ENCODE measurements at places on chromosomes 6 and 20.

DNA sequence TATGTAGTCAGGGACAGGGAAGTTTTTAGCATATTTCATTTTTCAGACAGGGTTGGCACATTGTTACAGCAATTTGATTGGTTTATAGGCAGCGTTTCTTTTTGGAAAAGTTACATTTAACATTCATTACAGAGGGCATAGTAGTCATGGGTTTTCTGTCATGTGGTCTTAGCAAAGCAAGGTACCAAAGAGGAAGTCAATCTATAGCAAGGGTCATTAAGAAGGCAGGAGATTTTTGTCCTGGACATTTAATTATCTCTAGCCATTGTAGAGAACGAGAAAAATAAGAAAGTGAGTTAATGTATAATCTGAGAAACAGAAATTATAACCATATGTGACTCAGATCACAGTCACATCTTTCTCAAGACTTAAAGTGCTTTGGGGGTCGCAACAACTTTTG lies 47.4 kb downstream of the TPD52L1 start:
- no peak for DNase-seq

- no peak for DNase-seq
Observed at GRCh38 chr20:19211661-19212468, 577 bp upstream of the SLC24A3 start.

DNA sequence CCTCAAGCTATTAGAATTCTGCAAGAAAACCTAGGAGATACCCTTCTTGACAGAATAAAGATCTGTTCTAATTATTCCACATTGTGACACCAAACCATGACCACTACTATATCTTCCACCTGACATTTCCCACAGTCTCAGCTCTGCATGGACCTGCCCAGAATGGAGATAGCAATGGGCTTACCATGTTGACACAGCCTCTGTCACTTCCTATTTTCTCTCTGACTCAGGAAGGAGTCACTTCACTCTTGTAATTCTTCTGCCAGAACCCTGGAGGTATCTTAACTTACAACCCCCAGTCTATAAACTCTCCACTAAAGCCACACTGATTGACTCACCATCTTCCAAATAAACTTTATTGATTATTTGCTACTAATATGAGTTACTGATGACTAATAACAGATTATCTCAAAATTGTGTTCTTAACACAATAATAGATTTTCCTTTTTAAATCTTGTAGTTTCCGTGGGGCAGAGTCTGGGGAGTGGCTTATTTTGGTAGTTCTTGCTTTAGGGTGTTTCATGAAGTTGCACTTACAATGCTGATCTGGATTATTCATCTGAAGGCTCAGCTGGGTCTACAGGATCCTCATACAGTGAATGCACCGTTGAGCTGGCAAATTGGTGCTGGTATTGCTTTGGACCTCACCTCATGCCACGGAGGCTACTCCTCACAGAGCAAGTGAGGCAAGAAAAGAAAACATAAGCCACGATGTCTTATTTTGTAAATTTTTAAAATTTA lies 869.9 kb downstream of the KIF16B start:
- no peak for DNase-seq

- no peak for DNase-seq
Observed at GRCh38 chr20:2922957-2923356, 49.7 kb downstream of the PTPRA start.

DNA sequence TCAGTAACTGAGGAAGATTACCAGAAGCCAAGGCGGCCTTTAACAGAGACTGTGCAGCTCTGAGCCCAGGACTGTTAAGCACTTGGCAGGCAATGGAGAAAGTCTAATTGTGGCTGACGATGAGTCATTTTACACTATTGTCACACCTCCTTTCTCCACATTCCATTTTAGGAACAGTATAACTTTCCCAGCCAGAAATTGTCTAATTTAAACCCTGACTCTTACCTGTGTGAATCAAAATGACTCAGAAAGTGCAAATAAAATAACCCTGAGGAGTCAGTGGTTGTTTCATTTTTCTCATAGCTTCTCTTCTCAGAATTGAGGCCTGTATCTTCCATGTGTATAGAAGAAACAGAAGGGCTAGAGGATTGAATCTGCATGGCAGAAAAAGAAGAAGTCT lies 40.0 kb upstream of the OPN5 start:
- DNase-seq: no peak

GRCh38 chr20:62596486-62596885 lies 45.8 kb upstream of the SLCO4A1 start:
- DNase-seq: no peak

GRCh38 chr6:158817728-158818580 lies 1.2 kb downstream of the EZR start:
- no peak for DNase-seq

GRCh38 chr20:36082315-36082915 lies 72.1 kb upstream of the EPB41L1 start:
- no peak for DNase-seq

GRCh38 chr20:31788578-31788977 lies 30.6 kb upstream of the MYLK2 start:
- no peak for DNase-seq

- no peak for DNase-seq
Observed at GRCh38 chr6:55518529-55519060, 60.4 kb downstream of the HMGCLL1 start.

- DNase-seq: no peak
Observed at GRCh38 chr6:169638915-169639314, 62.9 kb downstream of the WDR27 start.

DNA sequence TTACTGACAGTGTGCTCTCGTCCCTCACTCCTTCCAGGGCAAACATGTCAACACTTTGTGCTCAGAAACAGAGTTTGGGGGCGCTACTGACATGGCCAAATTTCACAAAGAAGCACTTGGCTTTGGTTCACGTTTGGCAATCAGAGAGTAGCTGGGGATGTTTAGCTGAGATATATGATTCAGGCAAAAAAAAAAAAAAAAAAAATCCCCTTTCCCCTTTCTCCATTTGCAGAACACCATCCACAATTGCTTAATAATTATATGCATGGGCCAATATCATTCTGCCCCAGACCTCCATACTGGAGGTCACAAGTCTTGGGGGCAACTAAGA lies 128.4 kb upstream of the ADGRF1 start:
- no peak for DNase-seq

GRCh38 chr6:33013608-33014007 lies 4.2 kb upstream of the HLA-DOA start:
- no peak for DNase-seq

GRCh38 chr6:7919871-7920270 lies 9.3 kb upstream of the TXNDC5 start:
- no peak for DNase-seq

DNA sequence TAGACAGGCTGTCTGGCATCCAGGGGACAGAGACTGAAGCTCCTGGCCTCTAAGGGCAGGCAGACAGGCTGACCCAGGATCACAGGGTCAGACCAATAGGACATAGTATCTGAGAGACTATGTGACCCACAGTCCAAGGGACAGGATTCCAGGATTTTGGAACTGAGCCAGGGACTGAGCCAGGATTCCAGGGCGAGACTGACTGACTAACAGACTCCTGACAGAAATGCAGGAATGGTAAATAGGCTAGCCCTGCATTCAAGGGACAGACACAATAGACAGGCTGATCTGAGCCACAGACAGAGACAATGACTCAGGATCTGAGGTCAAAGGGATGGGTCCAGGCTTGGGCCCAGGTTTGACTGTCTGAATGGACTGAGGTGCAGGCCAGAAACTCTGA lies 19.8 kb downstream of the XKR7 start:
- DNase-seq: no peak

- DNase-seq: no peak
Observed at GRCh38 chr6:43120944-43121913, 45.1 kb downstream of the PTK7 start.

GRCh38 chr6:106975738-106976064 lies 1.2 kb upstream of the CD24 start:
- DNase-seq: no peak

- DNase-seq: no peak
Observed at GRCh38 chr20:63138855-63139341, 77.0 kb downstream of the YTHDF1 start.

DNA sequence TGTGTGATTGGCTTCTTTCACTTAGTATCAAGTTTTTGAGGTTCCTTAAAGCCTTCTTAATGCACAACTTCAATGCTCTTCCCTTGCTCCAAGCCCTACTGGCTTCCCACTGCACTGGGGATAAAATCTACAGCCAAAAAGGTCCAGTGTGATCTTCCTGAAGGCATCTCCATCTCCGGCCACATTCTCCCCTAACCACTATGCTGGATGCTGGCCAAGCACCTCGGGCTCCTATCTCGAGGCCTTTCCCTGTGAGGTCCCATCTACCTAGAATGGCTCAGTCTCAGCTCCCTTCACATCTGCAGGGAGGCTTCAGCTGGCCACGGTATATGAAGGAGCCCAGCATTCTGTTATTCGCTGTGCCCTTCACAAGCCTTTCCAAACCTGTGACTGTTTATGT lies 48.1 kb downstream of the CNKSR3 start:
- DNase-seq: no peak
